ENCODE measurements at places on chromosomes 12 and 14.

GRCh38 chr12:94260717-94261116, 112.3 kb downstream of the PLXNC1 start:
- DNase-seq = no peak

DNA sequence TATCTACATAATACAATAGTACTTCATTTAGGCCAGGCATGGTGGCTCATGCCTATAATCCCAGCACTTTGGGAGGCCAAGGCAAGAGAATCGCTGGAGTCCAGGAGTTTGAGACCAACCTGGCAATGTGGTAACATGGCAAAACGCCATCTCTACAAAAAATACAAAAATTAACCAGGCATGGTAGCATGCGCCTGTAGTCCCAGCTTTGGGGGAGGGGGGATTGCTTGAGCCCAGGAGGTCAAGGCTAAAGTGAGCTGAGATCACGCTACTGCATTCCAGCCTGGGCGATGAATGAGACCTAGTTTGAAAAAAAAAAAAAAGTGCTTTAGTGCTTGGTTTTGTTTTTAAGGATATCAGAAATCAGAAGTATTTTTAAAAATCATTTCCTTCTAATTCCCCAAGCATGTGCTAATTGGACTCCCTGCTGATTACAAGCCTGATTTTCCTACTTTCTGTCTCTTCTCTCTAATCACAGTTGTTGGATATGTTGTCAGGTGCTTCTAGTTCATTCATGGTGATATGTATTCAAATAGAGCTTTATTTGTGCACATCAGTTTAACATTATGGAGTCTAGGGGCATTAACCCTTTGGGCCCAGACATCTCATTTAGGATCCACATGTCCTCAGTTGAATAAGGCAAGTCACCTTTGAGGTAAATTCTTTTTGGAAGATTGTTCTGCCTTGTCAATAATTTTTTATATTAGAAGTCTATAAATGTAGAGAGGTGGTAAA, 7.0 kb upstream of the KRAS start:
- DNase-seq = no peak

DNA sequence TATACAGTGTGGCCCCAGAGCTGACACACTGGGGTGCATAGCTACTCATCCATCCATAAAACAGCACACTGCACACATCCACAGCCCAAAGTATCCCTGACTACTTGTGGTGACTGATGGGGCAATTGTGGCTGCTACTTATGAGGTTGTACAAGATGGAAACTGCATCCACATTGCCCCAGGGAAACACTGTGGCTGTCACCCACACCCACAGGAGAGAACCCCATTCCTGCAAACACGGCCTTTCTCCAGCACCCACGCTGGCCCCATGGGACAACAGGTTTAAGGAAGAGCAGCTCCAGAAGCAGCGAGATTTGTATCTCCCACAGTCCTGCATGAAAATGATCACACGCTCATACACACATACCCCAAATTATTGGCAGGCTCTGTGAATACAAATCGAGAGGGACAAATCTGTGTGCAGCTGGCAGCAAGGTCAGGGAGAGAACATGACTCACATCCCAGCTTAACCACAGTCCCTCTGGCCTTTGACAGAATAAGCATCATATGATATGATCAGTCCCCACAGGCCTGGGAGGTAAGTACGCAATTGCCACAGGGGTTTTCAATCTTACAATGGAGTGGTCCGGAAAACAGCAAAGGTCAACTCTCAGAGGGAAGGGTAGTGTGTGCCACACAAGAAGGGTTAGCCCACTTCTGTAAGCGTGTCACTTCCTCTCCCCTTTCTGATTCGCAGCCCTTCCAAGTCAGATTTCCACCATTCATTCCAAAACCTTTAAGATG, 61.9 kb downstream of the ESR2 start:
- DNase-seq = no peak

- no peak for DNase-seq
Observed at GRCh38 chr14:85883101-85883500, 353.2 kb downstream of the FLRT2 start.

DNA sequence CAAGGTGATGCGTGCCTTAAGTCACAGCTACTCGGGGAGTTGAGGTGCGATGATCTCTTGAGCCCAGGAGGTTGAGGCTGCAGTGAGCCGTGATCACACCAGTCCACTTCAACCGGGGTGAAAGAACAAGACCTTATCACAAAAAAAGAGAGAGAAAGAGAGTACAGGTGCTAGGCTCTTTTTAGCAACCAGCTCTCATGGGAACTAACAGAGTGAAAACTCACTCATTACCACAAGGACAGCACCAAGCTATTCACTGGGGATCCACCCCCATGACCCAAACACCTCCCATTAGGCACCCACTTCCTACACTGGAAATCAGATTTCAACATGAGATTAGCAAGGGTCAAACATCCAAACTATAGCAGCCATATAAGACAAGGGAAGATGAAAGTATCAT, 164.2 kb downstream of the NDUFA12 start:
- no peak for DNase-seq

GRCh38 chr14:37720131-37720530, 124.7 kb downstream of the TTC6 start:
- DNase-seq = no peak

DNA sequence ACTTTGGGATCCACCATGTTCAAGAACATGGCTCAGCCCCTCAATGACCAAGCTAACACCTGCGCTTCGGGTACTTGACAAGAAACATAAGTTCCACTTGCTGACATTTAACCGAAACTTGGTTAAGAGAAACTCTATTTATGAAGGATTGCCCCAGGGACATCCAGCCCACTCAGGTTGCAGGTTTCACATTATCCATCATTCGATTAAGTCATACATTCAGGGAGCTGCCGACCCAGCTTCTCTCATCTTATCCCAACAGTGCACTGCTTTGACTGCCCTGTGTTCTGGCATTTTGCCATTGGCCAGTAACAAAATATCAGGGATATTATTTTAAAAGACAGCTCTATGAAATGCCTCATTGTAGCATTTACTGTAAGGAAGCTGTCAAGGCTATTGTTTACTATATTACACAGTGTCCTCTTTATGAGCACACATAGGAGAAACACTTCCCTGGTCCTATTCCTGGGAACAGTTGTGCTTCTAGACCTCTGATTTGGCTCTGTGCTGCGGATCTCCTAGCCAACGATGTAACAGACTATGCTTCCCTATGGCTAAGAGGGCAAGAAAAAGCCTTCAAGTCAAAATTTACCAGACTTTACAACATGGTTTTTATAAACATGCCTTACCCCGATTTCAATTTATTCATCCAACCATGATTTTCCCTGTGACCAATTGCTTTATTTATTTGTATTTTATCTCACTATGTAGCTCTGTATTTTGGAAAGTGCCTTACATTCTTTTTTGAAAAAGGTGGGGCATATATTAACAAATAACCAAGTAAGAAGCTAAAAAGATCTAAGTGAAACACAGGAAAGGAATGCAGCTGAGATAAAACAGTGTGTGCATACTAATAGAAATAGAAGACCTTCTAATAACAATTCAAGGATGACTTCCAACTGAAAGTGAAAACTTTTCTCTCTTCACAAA, 109.3 kb downstream of the ITPR2 start:
- no peak for DNase-seq

Data from stimulated activated CD4-positive, alpha-beta T cell treated with anti-CD3 and anti-CD28 coated beads, Interleukin-4, amount 100 ng/mL, for 48 hours (primary cell).